Stimulated activated CD4-positive, alpha-beta T cell treated with anti-CD3 and anti-CD28 coated beads, Interleukin-2, amount 100 ng/mL, for 24 hours (primary cell): ENCODE measurements at places on chromosomes 1 and 21.

DNA sequence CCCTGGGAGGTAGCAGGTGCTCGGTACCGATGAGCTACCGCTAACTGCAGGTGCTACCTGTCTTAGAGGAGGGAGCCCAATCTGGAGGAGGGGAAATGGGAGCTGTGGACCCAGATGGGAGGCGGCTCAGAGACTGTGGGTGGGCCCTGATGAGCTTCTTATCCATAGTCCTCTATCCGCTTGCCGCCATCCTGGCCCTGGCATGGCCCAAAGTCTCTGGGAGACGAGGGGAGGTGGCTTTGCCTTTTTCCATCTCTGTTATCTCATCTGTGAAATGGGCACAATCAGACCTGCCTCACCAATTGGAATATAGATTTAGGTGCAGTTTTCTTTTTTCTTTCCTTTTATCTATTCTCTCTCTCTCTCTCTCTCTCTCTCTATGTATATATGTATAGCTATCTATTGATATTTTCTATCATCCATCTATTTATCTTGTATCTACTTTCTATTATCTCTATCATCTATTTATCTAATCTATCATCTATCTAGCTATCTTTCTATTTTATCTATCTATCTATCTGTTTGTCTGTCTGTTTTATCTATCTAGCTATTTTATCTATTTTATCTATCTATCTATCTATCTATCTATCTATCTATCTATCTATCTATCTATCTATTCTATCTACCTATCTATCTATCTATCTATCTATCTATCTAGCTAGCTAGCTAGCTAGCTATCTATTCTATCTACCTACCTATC is 16.5 kb downstream of the TNFRSF1B start:
- DNase-seq: no peak

DNA sequence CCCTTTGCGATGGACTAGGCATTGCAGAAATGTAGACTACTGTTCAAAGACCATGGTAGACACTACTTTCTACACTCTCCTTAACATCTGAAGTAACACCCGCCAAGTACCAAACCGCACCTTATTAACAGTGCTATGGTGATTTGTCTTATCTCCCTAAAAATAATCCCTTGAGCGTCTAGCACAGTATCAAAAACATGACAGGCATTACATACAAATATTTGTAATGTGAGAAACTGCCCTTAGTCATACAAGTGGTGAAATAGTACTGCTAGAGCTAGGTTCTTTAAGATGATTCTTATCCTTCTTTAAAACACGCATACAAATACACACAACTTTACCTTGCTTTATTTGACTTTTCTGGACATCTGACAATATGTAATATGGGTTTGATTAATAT is 27.2 kb downstream of the PUM1 start:
- no peak for DNase-seq

- no peak for DNase-seq
These were observed 65.6 kb upstream of the RRP15 start for GRCh38 chr1:218219460-218219859.

- DNase-seq: no peak
These were observed 16.2 kb upstream of the FAAP20 start for GRCh38 chr1:2210786-2211185.

- DNase-seq: no peak
These were observed 63.0 kb downstream of the DPT start for GRCh38 chr1:168665975-168666374.

GRCh38 chr1:231861541-231862481 is 235.2 kb downstream of the DISC1 start:
- DNase-seq: no peak

DNA sequence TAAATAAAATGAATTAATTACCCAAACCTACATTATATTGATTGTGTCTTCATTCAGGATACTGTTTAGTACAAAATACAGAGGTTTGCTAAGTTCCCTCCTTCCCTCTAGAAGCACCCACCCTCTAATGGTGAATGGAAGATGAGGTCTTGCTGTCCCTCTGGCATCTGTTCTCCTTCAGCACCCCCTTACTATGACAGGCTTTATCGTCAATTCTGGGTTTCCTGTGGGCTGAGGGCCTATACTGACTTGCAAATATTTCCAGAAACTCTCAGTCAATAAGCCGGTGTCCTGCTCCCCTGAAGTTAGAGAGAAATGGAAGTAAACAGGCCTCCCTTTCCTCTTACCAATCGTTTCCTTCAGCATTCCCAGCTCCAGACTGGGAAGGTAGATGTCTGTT is 13.2 kb downstream of the LAX1 start:
- no peak for DNase-seq

- no peak for DNase-seq
These were observed 11.9 kb upstream of the PKNOX1 start for GRCh38 chr21:42962380-42963007.

DNA sequence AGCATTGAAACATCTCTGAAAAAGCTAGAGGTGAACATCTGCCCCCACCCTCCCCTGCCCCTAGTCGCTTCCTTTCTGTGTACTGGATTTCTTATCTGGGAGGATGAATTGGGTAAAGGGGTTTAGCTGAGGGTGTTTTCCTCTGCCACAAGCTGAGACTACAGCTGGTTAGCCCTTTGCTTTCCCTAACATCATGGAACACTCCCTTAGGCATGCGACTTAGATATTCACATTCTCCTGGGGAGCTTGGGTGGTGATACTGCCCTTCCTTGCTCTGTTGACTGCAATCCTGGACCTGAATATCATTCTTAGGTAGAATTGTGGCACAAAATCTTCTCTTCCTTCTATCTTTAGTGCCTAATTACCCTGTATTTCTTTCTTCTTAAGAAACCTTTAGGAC is 117.4 kb upstream of the KIAA0040 start:
- no peak for DNase-seq

- no peak for DNase-seq
These were observed 119.5 kb upstream of the COA6 start for GRCh38 chr1:234253732-234254131.

- no peak for DNase-seq
These were observed 35.8 kb downstream of the CELF3 start for GRCh38 chr1:151680826-151681225.

GRCh38 chr1:89692601-89693521 is 59.9 kb downstream of the LRRC8C start:
- DNase-seq: no peak
